Right hindlimb (tissue), 1 donor: ENCODE measurements at places on chromosomes 7 and 10.

DNA sequence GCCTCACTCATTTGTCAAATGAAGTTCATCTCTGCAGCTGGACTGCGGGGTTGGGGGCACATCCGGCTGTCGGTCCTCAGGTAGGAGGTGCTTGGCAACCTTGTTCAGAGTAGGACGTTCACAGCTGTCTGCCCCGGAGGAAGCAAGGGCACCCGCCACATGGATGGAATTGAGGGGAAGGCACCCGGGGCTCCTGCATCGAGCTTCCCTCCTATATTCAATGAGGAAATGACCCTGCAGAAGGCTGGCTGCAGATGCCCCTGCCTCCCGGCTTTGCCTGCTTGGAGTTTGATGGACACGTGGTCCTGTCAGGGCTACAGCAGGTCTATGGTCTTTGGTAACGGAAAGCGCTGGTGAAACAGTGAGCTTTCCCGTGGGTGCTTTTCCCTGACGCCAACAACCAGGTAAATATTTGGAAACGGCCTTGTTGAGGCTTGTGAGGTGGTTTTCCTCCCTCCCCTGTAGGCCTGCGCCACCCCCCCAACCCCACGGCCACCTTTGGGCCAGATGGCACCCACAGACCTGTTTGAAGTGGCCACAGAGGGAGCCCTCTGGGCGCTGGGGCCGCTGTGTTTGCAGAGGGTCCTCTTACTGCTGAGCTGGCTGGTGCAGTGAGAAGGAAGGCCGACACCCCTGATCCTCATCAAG is 32.9 kb downstream of the HTRA1 start:
- no peak for DNase-seq

DNA sequence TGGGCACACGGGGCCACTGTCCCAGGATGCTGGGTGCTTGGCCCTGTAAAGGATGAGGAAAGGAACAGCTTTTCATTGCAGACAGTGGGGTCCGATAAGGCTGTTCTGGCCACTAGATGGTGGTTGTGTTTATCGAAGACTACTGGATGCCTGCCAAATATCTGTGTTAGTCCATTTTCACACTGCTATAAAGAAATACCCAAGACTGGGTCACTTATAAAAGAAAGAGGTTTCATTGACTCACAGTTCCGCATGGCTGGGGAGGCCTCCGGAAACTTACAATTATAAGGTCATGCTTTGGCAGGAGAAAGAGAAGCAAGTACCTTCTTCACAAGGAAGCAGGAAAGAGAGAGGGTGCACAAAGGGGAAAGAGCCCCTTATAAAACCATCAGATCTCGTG is 32.2 kb upstream of the GARS1 start:
- DNase-seq, result no peak

DNA sequence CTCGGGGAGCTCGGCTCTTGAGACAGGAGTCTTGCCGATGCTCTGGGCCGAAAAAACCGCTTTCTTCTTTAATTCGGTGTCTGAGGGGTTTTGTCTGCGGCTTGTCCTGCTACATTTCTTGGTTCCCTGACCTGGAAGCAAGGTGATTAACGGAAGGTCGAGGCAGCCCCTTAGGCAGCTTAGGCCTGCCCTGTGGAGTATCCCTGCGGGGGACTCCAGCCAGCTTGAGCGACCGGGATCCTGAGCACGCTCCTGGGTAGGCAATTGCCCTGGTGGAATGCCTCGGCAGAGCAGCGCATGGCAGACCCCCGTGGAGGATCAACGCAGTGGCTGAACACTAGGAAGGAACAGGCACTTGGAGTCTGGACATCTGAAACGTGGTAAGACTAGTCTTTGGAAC is 30.5 kb upstream of the GHITM start:
- DNase-seq, result no peak

GRCh38 chr10:593901-594457 is 95.5 kb downstream of the DIP2C start:
- no peak for DNase-seq

- DNase-seq, result no peak
Measured at GRCh38 chr7:91396-92175, 100.8 kb upstream of the FAM20C start.

DNA sequence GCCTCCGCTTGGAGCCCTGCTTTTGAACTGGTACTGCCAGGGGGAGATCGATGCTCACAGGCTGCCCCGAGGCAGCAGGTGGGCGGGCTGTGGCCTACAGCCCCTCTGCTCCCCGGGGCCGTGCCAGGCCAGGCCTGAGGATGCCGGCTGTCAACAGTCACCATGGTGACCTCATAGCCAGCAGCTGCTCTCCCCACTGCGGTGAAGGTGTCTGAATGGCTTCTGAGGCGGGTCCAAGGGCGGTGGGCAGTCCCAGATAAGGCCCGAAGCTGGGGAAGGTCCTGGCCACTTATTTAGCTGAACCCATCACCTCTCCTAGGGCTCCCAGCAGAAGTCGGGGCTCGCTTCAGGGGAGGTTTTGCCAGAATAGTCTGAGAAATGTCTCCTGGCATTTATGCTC is 179.3 kb downstream of the ARHGAP12 start:
- peak; percentile 74 for DNase-seq

GRCh38 chr10:93224005-93224779 is 150.5 kb downstream of the CYP26A1 start:
- no peak for DNase-seq

DNA sequence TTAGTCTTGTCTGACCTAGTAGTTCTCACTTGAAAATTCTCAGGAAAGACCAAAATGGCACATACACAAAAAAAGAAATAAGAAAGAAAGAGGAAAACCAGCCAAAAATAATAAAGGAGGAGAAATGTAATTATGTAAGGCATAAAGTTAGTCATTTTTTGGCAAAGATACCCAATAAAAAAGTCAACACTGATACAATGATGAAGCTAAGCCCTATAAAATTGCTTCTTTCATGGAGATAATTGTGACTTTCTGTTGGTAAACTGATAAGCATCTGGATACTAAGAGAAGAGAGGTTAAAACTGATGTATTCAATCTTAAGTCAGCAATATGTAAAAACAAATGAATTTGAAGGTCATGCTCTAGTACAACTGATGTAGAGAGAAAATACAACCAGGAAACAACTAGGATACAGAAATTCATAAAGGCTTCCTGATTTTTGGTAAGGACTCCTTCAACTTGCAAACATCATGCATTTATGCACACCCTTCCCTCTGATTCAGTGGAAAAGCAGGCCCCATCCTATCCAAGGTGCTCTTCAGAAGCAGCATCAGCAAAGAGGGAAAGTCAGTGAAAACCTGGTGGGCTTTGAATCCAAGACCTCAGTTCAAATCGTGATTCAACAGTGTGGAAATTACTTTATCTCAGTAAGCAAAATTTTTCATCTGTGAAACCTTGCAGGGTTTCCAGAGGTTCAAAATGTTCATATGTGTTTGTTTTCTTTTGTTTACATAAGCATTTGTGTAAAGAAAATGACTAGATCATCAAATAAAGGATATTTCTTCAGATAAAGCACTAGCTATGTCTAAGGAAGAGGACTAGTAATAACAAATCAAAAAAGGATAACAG is 32.6 kb downstream of the IMMP2L start:
- DNase-seq, result no peak

DNA sequence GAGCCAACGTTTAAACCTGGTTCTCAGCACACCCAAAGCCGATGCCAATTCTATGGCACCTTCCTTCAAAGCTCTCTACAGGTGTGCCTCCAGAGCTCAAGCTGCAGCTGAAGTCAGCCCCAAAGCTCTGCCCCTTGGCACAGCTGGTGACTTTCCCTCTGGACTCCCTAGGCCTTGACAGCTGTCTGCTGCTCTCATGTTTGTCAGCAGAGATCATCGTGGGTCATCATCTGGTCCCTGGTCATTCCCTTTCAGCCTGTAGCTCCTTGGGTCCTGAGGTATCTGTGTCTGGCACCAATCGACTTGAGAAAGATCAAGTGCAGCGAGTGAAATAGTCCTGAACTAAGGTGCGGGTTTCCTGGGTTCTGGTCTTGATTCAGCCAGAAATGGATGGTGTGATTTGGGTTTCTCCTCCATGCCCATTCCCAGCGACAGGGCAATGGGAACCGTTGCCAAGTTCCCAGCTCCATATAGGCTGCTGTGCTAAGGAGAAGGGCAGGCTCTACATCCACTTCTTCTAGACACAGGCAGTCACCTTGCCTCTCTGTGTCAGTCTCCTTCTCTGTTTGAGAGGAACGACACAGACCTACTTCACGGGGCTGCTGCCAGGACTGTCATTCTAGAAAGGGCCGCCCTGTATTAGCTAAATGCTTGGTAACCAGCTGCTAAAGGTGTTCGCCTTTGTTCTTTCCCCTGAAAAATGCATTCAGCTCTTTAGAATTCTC is 3.6 kb downstream of the PKD1L1 start:
- DNase-seq, result no peak

GRCh38 chr7:81402227-81402626 is 367.6 kb downstream of the HGF start:
- DNase-seq, result no peak

- peak; percentile 82 for DNase-seq
Measured at GRCh38 chr10:110207011-110207804, at the start of gene MXI1. Gene MXI1, plus strand, starts transcription at chr10:110207605. Its CDS starts 204 bp downstream, at chr10:110207809.

DNA sequence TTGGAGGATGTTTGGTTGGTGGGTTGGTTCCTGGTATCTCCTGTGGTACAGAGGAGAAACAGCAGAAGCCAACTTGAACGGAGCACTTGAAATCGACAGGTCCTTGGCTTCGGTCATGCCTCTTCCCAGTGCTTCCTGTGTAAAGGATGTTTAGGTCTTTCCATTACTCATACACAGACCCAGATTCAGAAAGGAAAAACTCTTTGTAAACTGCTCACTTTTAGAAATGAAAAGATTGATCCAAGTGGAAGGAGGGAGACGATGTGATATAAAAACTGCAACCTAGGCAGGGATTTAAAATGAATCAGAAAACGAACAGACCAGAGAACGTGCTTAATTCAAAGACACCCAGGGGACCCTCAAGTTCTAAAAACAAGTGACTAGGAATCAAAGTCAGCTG is 338.4 kb downstream of the GALNT17 start:
- peak; percentile 28 for DNase-seq

DNA sequence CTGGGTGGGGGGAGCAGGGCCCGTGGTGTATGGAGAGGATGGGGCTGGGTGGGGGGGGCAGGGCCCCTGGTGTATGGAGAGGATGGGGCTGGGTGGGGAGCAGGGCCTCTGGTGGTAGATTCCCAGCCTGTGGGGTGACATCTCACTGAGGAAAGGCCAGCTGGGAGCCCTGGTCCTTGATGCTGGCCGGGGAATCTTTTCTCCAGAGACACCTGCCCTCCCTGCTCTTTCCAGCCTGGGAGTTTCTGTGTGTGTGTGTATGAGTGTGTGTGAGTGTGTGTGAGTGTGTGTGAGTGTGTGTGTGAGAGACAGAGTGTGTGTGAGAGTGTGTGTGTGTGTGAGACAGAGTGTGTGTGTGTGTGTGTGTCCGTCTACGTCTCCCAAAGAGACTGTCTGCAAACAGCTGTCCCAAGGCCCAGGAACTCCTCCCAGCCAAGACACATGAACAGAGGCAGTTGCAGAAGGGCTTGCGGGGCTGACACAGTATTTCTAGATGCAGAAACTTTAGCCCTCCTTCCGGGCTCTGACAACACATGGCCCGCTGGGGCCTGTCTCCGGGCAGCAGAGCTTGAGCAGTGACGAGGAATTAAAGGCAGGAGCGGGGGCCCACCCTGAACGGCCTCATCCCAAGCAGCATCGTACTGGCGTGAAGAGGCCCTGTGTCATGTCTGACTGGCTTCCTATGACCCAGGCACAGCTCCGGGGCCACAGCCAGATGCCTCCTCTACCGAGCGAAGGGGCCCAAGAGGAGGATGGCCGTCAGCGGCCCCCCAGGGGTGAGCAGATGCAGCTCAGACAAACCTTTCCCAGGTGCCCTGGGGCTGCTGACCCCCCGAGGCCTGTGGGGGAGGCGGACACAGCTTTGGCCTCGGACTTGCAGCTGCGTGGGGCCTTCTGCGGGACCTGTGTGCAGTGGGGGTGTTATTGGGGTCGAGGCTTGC is 24.3 kb downstream of the FAM20C start:
- peak; percentile 89 for DNase-seq

DNA sequence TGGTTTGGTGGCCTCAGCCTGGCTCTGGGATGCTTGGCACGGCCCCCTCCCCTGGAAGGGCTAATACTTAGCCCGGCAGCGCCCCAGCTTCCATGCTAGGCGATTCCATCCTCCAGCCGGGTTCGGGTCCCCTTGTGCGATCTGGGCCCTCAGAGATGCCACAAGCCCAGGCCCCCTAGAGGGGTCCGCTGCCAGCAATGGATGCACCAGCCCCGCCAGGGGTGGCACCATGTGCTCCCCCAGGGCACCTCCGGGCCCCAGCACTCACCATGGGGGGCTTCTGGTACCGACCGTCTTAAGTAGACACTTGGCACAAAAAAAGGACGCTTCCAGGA is 125.7 kb upstream of the KCTD7 start:
- no peak for DNase-seq

DNA sequence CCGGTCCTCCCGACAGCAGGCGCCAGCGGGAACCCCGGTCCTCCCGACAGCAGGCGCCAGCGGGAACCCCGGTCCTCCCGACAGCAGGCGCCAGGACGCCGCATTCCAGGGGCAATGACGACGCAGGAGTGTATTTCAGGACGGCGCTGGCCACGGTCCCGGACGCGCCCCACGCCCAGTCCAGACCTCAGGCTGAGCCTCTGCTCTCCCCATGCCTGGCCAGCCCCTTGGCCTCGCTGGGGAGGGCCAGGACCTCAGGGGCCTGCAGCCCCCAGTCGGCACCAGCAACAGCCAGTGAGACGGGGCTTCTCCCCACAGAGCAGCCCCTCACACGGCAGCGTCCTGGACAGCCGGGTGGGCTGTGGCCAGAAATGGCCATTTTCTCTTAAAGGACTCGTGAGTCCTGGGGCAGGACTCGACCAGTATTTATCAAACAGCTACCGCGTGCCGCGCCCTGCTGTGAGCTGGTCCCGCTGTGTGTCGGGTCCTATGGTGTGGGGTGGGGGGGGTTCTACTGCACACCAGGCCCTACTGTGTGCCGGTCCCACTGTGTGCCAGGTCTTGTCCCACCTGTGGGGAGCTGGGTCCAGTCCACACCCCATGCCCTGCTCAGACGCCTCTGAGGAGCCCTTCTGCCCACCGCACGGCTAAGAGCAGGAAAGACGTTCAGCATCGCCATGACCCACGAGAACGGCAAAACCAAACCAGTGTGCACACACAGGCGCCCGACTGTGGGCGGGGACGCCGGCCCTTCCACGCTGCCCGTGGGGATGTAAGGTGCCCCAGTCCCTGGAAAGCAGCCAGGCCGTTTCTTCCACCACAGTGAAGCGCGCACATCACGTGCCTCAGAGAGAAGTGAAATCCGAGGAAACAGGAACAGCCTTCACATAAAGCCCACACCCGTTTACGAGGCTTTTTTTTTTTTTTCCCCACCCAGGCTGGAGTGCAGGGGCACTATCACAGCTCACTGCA is 33.3 kb downstream of the GET4 start:
- DNase-seq, result peak; percentile 60

DNA sequence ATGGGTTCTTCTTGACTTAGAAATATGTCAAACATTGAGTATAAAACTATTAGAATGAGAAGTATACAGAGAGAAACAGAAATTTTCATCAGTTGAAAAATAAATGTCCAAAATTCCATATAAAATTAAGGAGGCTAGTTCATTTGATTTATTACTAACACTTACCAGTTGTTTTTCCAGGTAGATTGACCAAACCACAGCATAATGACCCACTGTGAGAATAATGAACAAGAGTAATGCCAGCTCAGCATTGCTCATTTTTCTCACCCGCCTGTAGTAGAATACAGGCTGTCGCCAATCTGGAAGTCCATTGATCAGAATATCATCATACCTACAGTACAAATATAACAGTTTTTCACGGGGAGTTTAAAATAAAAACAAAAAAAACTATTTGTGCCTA is 82.9 kb downstream of the DNAJC1 start:
- no peak for DNase-seq
